AG08395 (cell line): ENCODE measurements at places on chromosomes 13 and 19.

DNA sequence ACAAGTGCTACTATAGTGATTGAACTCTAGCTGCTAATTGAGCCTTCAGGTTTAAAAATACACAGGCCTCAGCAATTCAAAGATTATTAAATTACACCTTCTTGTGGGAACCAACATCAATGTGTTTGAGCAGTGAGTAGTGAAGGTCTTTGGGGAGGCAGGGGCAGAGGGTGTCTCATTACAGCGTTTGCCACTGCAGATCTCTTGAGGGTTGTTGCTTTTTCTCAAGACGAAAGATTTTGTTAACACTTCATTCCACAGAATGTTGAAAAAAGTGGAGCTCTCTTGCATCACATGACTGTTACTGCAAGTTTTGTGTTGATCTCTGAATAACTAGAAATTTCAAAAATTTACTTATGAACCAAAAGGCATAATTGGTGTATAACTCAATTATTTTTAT is 253.6 kb downstream of the ATP8A2 start:
- DNase-seq: no peak

- DNase-seq: no peak
Observed at GRCh38 chr13:98652721-98653462, 76.0 kb upstream of the STK24 start.

DNA sequence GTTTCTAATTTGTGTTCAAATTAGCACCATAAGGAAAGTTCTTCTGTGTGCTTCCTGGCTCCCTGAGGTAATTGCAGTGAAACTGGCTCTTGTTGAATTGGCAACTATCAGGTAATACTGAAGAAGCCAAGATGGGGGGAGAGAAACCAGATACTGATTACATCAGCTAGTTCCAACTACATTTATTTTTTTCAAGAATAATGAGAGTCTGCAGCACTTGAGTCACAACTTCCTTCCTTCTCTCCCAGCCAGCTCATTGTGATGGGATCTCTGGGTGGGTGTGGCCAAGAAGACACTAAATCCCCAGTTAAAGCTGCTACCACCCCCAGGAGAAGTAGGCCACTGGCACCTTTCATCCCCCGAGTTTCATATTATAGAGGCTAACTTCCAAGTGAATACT is 100.7 kb upstream of the RXFP2 start:
- peak; percentile 82 for DNase-seq

- DNase-seq: no peak
Observed at GRCh38 chr19:35060160-35060855, 18.8 kb downstream of the HPN start.

GRCh38 chr13:75258159-75258782 is 223.7 kb downstream of the TBC1D4 start:
- DNase-seq: peak; percentile 34

- no peak for DNase-seq
Observed at GRCh38 chr19:41646589-41647204, 19.8 kb upstream of the CEACAM4 start.

DNA sequence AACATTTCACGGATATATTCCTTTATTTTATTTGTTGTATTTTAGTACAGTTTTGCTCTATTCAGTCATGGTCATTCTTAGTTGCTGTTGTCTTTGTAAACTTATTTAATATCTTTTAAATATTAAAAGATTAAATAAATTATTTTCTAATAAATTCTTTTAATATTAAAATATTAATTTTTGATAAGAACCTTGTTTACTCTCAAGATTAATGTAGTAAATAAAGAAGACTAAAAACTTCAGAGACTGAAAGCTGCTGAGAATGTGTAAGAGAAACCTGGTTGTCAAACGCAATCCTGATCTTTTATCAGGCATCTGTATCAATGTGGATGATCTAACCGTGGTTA is 34.4 kb upstream of the SACS start:
- DNase-seq: no peak

- DNase-seq: no peak
Observed at GRCh38 chr19:1089126-1089771, 5.9 kb downstream of the POLR2E start.

DNA sequence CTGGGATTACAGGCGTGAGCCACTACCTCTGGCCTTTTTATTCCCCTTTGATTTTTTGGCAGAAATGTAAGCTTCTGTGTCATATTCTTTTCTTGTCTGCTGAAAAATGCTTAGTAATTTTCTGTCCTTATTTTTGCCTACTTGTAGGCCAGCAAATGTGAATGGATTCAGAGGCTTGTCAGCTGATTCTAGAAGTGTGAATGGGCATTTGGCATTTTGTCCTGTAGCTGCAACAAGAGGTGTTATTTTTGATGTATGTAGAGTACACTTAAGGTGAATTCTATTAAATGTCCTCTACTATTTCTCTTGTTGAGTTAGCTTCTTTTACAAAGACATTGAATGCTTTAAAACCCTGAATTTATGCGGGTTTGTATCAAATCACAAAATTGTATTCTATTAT is 50.0 kb downstream of the FRY start:
- DNase-seq: no peak
